ENCODE measurements at places on chromosomes 6 and 20. TPM values are rescaled to one million over a fixed set of nuclear protein-coding genes. Genes with fewer than 3 reads are reported as not detected.

GRCh38 chr6:169966312-169967181 is 215.1 kb downstream of the ERMARD start:
- no peak for DNase-seq

- no peak for DNase-seq
Measured at GRCh38 chr6:126167726-126168125, 172.2 kb upstream of the CENPW start.

GRCh38 chr20:40535816-40536215 is 153.2 kb downstream of the MAFB start:
- DNase-seq = no peak

GRCh38 chr6:41059556-41059955 is 6.6 kb downstream of the APOBEC2 start:
- DNase-seq = no peak

Gene POPDC3
- total RNA-seq = 161 TPM

Gene STXBP5
- total RNA-seq = 8.3 TPM
